ENCODE measurements at places on chromosomes 1 and 21. TPM values are rescaled to one million over a fixed set of nuclear protein-coding genes. Genes with fewer than 3 reads are reported as not detected.

CELA3B gene
- not detected for total RNA-seq

SLFNL1 gene
- total RNA-seq: 0.35 TPM

FUCA1 gene
- 14.4 TPM for total RNA-seq

B4GALT3 gene
- total RNA-seq: 18.3 TPM

SYNC gene
- 39.5 TPM for total RNA-seq

HSD17B7 gene
- total RNA-seq: 16.5 TPM

AMY1C gene
- total RNA-seq: not detected

MCOLN2 gene
- total RNA-seq: under 0.01 TPM

ABCA4 gene
- total RNA-seq: 0.15 TPM

SYT6 gene
- not detected for total RNA-seq
